ENCODE measurements at places on chromosomes 7 and 10.

- no peak for DNase-seq
Measured at GRCh38 chr7:156533964-156534363, 106.6 kb upstream of the RNF32 start.

- DNase-seq, result no peak
Measured at GRCh38 chr7:229184-229964, 37.0 kb downstream of the FAM20C start.

- no peak for DNase-seq
Measured at GRCh38 chr7:42210333-42210732, 26.7 kb downstream of the GLI3 start.

DNA sequence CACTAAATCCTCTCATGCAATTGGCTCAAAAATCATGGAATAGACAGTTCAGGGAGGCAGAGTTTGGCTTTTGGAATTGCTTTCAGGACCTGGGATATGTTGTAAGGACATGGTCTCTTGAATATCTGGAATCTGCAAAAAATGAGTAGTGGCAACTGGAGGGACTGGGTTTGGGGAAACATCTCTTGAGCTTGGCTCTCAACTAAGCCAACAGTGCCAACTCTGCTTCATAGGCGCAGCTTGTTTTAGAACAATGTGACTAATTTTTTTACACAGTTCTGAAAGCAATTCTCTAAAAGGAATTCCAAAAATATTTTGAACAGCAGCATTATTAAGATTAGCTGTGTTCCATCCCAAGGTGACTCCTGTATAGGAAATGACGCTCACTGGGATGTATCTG lies 121.5 kb upstream of the DPP6 start:
- DNase-seq, result no peak

DNA sequence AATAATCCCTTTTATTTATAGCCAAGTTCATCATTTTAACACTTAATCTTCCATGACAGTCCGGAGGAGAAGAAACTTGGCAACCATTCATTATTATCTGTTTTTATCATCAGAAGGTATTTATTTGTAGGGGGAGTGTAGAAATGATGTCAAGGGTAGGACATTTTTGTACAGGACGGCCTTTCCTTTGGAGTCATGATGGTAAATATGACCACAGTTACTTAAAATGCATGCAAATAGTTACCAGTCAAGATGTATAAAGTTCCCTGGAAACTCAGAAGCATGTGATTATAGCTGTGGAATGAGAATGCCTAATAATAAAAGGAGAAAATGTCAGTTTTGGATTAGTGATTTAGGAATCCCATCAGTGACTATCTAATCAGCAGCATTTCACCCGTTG lies 183.1 kb upstream of the PRPS1L1 start:
- DNase-seq, result no peak

DNA sequence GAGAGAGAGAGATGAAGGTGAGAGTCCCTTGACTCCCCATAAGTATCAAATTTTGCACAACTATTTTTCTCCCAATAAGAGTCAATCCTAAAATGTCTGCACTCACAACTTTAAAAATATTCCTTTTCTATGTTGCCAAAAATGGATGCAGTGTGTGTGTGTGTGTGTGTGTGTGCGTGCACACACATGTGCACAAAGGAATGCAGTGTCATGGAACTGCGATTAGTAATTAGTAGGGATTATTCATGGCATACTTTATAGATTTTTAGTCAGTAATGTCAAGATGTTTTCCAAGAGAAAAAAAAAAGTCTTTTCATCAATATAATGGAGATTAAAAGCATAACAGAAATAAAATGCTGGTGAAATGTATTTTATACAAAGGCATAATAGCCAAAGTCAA lies 179.1 kb upstream of the LRRTM3 start:
- no peak for DNase-seq

DNA sequence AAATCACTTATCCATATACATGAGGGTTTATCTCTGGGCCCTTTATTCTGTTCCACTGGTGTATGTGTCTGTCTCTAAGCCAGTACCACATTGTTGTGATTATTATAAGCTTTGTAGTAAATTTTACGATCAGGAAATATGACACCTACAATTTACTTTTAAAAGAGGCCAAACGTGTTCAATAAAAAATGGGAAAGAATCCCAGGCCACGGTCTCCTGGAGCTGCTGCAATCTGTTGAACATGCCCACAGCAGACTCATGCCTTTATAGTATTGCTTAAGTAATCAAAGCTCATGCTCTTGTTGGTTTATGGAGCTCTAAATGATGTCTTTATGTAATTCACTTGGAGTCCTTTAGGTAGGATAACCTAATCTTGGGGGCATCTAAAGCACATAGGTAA lies 273.0 kb downstream of the ZMYND11 start:
- DNase-seq, result no peak

DNA sequence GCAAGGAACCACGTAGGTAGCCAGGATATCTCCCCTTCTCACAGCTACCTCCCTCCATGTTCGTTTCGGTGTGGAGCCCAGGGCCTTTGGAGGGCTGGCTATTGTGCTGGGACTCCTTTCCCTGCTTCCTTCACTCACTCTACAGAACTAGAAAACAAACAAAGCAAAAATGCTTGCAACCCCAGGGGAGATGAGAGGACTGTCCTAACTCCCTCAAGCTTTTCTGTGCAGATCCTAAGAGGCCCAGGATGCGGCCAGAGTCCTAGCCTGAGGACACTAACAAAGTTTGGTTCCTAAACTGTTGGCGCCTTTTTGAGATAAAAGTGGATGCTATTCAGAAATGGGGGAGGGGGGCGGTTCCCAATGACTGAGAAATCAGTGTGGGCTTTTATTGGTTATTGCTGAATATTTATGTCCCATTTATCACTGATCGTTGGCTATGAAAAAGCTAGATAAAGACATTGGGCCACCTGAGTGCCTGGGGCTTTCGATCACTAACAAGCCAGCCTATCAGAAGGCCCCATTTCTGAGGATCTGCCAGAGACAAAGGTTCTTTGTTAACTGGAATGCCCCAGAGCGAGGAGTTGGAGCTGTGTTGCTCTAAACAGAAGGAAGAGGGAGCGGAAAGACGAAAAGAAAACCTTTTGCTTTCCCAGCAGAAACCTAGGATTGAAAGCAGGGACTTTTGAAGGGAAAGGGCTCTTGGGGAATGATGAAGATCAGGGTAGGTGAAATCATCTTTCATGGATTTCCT lies 95.2 kb upstream of the EGR2 start:
- no peak for DNase-seq

GRCh38 chr7:156842740-156843140 lies 50.2 kb downstream of the LMBR1 start:
- no peak for DNase-seq

- DNase-seq, result peak; percentile 43
Measured at GRCh38 chr7:23335621-23336020, 36.5 kb downstream of the MALSU1 start.

- DNase-seq, result no peak
Measured at GRCh38 chr7:19102884-19103283, 14.6 kb downstream of the TWIST1 start.

DNA sequence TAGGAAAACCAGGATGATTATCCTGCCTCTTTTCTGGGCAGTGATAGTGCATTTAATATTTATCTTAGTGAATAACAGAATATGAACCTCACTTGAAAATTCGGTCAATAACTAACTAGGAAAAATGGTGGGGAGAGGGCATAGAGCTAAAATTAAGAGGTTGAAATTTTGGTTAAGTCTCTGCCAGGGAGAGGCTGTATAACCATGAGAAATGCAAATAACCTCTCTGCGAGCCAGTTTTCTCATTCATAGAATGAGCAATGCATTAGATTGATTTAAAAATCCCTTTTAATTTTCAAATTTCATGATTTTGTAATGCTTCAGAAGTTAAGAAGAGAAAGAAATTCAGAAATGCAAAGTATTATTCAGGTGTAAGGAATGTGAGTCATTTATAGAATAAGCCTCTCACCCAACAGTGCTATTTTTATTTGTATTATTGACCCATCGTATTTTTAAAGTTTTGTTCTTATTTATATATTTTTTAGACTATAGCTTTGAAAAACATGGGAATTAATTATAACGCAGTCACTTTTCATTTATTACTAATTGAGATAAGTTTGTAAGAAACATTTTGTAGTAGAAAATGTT lies 104.7 kb downstream of the PHF14 start:
- no peak for DNase-seq

- DNase-seq, result no peak
Measured at GRCh38 chr7:42227936-42228591, 8.9 kb downstream of the GLI3 start.

- no peak for DNase-seq
Measured at GRCh38 chr10:79335094-79335469, 12.2 kb upstream of the PPIF start.

DNA sequence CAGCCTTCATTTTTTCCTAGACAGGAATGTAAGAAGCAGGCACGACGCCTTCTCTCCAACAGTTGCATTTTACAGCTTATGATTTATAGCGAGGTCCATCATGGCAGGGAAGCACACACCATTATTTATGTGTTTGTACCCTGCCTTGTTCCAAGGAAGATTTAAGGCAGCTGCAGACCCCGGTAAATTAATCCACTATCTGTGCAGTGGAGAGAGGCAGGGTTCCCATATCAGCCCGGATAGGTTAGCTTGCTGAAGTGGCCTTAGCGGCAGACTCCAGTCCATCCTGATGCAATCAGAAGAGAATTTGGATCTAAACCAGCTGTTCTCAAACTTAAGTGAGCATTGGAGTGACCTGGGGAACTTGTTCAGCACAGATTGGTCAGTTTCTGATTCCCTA lies 359.4 kb downstream of the GALNT17 start:
- no peak for DNase-seq

DNA sequence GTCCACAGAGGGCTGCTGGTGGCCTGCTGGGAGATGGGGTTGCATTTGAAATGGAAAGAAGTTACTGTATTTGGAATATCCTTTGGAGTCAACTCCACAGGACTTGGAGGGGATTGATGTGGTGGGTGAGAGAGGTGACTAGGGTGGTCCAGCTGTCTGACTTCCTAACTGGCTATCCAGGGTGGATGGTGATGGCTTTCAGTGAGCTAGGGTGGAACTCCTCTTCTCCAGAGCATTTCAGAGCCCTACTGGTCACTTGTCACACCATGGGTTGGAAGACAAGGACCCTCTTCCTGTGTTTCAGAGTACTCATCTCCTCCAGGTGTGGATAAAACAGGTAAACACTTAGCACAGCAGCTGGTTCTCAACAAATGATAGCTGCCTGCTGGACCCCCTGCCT lies 3.3 kb upstream of the ADAMTS14 start:
- no peak for DNase-seq

GRCh38 chr7:100588438-100588837 lies 2.3 kb downstream of the FBXO24 start:
- no peak for DNase-seq

DNA sequence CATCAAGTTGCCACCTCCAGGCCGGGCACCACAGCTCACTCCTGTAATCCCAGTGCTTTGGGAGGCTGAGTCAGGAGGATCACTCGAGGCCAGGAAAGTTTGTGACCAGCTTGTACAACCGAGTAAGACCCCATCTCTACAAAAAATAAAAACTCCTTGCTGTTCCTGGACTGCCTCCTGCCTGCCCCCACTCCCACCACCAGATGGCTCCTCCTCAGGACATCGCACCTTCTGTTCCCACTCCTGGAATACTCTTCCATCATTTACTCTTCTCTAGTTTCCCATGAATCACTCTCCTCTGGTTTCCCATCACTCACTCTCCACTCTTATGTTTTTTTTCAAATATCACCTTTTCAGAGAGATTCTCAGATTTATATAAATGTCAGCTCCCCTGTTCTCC lies 540.7 kb downstream of the CALN1 start:
- DNase-seq, result no peak

GRCh38 chr10:99958302-99958701 lies 51.4 kb downstream of the DNMBP start:
- no peak for DNase-seq

Measured in activated CD4-positive, alpha-beta T cell treated with anti-CD3 and anti-CD28 coated beads, Interleukin-2, amount 10 ng/mL, durations not matched to agents 24 days and 14 days (primary cell).